ENCODE measurements at places on chromosomes 3 and 15. TPM values are rescaled to one million over a fixed set of nuclear protein-coding genes. Genes with fewer than 3 reads are reported as not detected.

DAPK2 gene
- 9.6 TPM for total RNA-seq

GRCh38 chr3:94460931-94461330 is 398.1 kb downstream of the NSUN3 start:
- no peak for ATAC-seq

SCN11A gene
- 0.04 TPM for total RNA-seq

- no peak for ATAC-seq
These were observed 142.5 kb upstream of the MBNL1 start for GRCh38 chr3:152126260-152126659.

DNA sequence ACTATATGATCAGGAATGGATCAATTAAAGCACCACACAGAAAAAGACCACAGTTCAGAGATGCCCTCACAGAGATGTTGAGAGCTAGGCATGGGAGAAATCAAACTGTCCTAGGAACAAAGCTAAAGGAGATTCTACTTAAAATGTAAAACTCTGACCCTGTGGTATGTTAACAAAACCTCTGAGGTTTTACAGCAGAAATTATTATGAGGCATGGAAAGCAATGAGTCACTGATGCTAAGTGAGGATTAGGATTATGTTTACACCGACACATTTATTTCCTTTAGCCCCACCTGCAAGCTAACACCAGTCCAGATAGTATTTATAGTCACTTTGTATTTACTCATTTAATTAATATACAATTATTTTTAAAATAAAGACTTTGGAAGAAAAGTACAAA is 1242.2 kb downstream of the OTOL1 start:
- ATAC-seq: no peak

LSAMP gene
- 0.28 TPM for total RNA-seq

C2CD4A gene
- 0.44 TPM for total RNA-seq
